ENCODE measurements at places on chromosomes 4 and X.

DNA sequence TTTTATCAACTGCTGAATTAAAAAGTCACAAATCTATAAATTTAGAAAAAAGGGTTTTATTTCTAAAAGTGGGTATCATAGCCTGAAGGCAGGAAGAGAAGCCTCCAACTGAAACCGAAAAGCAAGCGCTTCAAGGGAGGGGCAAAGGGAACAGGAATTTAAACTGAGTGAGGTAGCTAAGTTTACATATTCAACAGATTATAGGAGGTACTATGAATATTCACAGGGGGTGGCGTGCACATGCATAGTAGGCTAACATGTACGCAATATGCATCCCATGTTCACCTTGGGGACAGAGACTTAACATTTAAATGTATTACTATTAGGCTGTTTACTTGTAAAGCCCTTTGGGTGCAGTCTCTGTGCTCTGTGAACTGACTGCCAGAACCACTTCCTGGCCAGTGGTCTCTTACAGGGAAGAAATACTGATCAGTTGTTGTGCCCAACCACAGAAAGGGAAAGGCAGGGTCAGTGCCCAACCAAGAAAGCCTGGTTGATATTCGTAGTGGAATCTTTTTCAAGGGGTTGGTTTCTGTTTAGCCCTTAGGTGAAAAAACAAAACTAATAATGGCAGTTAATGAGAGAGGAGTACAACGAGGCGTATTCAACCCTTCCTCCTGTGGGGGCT lies 168.7 kb upstream of the GALNTL6 start:
- DNase-seq, result peak; percentile 20

DNA sequence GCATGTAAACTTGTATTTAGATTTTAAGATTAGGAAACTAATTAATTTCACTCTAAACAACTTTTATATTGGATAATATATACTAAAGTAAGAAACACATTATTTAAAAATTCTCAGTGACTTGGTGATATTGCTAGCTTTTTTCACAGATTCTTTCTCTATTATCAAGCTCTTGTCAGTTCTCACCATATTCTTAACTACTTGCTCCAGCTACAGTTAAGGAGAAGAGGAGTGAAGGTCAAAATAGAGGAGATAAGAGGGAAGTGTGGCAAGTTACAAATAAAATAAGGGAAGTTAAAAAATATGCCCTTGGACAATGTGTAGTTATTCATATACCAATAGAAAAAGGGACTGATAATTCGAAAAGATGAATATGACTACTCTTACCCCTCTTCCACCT lies 34.7 kb upstream of the NAF1 start:
- no peak for DNase-seq

- DNase-seq, result no peak
Measured at GRCh38 chr4:150078579-150079080, 385 bp downstream of the DCLK2 start.

DNA sequence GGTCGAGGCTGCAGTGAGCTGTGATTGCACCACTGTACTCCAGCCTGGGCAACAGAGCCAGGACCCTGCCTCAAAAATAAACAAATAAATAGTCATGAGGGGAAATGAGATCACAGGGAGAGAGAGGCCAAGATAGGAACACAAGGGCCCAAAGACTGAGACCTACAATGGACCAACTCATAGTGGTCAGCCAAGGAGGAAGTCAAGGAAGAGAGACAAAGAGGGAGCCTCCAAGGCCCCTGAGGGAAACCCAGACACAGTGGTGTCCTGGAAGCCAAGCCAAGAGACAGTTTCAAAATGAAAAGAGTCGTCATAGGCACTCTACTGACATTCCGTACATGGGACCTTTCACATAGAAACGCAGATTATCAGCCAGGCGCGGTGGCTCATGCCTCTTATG lies 153.3 kb downstream of the BCOR start:
- no peak for DNase-seq

DNA sequence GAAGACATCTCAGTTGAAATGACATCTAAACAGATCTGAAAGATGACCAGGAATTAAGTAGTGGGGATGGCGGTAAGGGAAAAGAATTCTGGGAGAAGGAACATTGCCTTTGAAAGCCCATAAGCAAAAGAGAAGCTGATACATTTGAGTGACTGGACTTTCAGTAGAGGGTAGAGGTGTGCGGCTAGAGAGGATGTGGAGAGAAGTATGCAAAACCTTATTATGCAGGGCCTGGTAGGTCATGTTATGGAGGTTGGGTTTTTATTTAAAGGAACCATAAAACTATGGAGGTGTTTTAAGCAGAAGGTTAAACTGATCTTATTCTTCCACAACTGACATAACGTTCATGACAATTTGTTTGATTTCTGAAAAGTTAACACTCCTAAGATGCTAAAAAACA lies 36.3 kb downstream of the RPS6KA3 start:
- no peak for DNase-seq

DNA sequence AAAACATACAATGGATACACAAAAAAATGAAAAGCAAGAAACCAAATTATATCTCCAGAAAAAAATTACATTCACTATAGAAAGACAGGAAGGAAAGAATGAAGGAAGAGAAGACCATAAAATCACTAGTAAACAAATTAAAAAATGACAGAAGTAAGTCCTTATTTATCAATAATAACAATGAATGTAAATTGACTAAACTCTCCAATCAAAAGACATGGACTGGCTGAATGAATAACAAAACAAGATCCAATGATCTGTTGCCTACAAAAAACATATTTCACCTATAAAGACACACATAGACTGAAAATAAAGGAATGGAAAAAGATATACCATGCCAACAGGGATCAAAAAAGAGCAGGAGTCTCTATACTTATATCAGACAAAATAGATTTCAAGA lies 203.2 kb upstream of the F9 start:
- DNase-seq, result no peak

DNA sequence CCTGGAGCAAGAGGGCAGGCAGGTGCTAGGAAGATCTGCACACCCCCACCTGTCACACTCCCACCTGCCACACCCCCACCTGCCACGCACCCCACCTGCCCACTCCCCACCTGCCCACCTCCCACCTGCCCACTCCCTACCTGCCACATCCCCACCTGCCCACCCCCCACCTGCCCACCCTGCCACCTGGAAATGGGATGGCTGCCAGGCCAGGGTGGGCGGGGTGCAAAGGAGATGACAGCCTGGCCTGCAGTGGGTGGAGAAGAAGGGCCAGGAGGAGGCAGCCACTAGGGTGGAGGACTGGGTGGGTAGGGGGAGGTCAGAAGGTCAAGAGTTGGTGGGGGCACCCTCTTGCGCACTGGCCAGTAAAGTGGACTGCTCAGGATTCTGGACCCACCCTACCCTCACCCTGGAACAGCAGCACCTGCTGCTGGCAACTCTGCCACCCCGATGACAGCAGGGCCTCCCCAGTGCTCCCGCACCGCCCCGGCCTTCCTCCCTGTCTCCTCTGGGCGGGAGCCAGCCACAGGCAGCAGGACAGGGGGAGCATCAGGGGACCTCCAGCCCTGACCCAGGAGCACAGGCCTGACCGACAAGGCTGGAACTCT lies 66.8 kb upstream of the NKX1-1 start:
- DNase-seq, result no peak

DNA sequence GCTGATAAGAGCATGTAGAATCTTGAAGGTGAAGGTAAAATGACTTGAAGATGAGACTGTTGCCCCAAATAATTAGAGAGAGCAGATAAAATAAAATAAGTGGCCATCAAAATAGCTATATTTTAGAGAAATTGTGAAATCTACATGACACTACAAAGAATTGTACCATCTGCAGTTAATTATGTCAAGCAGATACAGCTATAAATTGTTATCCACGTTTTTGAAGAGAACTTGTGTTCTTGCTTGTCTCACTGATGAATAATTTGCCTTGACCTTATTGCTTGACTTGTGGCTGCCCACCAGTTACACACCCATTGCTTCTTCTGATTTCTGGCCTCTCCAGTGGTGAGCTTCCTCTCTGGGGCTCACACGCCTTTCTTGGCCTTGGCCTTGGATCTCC lies 75.8 kb upstream of the TNIP3 start:
- DNase-seq, result no peak

DNA sequence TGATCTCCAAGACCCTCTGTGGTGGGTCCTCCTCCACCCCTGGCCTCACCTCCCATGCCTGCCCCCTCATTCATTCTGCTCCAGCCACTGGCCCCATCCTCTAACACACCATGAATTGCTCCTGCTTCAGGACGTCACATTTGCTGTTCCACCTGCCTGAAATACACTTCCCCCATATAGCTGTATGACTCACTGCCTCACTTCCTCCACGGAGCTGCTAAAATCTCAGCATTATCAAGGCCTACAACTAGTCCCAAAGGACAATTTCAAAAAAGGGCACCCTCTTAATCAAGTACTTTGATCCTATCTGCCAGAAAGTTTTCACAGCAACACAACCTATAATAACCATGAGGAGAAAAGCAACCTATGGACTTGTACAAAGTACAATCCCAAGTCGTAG lies 43.6 kb upstream of the PHOX2B start:
- no peak for DNase-seq

DNA sequence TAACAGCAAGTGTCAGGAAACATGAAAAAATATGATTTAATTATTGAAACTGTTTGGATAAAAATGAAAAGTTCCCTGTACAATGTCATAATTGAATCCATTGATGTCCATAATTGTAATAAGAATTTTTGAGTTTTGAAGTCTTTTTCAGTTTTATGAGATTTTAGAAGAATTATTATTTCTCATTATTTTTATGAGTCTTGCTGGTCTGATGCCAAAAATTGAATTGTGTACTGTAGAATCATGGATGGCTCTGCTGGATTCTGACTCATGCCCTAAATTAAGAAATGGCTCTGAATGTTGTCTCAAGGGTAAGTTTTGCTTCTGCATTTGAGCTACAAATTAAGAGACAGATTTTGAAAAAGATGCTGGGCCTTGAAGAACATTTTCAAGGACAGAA lies 132.8 kb upstream of the MAP9 start:
- no peak for DNase-seq

DNA sequence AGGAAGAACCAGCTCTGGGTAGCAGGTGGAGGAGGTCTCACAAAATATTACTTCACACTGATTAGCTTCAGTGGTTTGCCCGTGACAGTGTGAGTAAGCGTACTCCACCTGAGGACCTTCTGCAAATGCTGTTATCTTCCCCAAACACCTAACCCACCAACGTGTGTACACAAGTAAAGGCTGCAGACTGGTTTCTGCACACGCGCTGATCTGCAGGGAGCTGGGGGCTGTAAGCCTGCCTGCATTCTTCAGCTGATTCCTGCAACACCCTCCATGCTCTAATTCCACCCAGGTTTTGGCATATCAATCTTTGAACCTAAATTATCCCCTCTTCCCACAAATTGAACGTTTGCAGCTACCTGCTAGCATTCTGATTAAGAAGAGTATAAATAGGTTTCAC lies 820.2 kb downstream of the TRIML1 start:
- DNase-seq, result no peak

DNA sequence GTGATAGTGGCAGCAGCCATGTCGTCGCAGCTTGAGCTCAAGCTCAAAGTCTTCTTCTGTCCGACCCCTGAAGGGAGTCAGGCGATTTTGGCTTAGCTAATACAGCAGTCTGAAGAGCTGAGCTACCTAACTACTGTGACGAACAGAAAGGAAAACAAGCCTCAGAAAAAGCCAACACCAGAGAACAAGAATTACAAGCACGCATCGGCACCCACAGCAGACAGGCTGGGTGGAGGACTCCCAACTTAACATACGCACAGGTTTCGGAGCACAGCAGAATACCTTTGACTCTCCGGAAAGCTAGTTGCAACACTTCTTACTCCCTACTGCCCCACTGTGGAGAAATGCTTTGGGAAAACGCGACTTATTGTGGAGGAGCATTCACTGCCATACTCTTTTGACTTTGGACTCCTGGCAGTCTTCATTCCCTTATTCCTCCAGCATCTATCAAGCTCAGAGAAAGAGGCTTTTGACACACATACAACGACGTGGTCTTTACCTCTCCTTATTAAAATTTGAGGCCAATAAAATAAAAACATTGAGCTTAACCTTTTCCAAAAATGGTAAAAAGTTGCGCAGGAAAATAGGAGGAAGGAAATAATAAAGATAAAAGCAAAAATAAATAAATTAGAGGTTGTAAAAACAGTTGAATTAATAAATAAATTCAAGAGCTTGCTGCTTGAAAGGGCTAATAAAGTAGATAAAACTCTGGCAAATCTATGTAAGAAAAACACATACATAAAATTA lies 41.3 kb upstream of the GPC3 start:
- peak; percentile 35 for DNase-seq

DNA sequence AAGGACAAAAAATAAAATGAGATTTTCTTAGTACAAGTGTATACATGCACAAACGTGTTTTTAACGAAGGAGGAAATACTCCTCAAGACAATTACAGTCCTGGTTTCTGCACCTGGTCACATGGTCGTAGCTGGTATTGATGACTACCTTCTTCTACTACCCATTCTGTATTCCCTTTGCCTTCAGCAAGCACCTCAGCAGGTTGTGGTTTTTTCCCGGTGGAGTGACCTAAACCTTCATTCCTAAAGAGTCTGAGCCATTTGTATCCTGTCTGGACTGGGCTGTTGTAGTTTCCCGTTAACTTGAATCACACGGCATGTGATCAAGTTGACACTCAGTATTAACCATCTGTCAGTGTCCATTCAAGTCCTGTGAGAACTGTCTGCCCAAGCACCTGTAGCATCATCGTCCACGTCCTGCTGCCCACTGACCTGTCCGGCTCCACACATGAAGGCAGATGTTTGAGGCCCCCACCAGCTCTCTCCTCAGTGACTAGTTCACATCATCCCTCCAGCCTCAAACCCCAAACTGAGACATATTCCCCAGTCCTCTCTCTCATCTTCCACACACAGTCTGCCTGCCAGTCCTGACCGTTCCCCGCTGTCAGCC lies 31.1 kb upstream of the TBC1D14 start:
- DNase-seq, result no peak

GRCh38 chr4:147368948-147369347 lies 111.9 kb upstream of the EDNRA start:
- no peak for DNase-seq

DNA sequence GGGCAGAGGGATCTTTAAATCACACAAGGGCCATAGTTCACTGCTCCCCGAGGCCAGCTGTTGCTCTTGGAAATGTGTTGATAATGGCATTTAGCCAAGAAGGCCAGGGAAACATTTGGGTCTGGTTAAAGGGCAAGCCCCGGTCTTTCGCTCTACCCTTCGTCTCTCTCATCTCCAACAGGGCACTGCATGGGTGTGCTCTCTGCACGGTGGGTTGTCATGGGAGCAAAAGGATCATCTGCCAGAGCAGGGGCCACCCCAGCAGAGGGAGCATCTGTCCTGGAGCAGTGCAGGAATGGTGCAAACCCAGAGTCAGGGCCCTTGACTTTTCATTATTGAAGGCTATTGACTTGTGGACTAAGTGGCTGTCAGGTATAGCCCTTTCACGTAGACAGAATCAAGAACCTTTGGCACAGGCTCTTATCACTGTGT lies 22.7 kb upstream of the PGRMC2 start:
- DNase-seq, result no peak

- no peak for DNase-seq
Measured at GRCh38 chr4:95106408-95106928, 348.7 kb downstream of the BMPR1B start.

- no peak for DNase-seq
Measured at GRCh38 chr4:8093587-8094274, 64.9 kb downstream of the ABLIM2 start.

Measured in Ammon's horn (tissue), 1 donor.